ENCODE measurements at places on chromosomes 6 and 20. TPM values are rescaled to one million over a fixed set of nuclear protein-coding genes. Genes with fewer than 3 reads are reported as not detected.

GPLD1 gene
- 1.0 TPM for total RNA-seq

MEI4 gene
- 0.73 TPM for total RNA-seq

BTN1A1 gene
- not detected for total RNA-seq

PLN gene
- 2,342 TPM for total RNA-seq

RAD21L1 gene
- not detected for total RNA-seq

XKR7 gene
- total RNA-seq, result not detected

TPD52L2 gene
- 69.0 TPM for total RNA-seq

COQ3 gene
- 39.7 TPM for total RNA-seq

SIGLEC1 gene
- 9.6 TPM for total RNA-seq

HLA-DQA2 gene
- 1.6 TPM for total RNA-seq

DEFB115 gene
- not detected for total RNA-seq

SCGN gene
- 1.2 TPM for total RNA-seq

BANF2 gene
- total RNA-seq, result not detected

DPPA5 gene
- not detected for total RNA-seq

TREML4 gene
- not detected for total RNA-seq

NOTCH4 gene
- total RNA-seq, result 22.4 TPM

COX7A2 gene
- total RNA-seq, result 945 TPM

KCNQ5 gene
- total RNA-seq, result not detected

NKAIN2 gene
- total RNA-seq, result 0.22 TPM

UST gene
- 3.9 TPM for total RNA-seq

PPIL6 gene
- total RNA-seq, result 5.5 TPM

PKHD1 gene
- not detected for total RNA-seq

GRM4 gene
- not detected for total RNA-seq

MUCL3 gene
- total RNA-seq, result not detected

SLC22A1 gene
- total RNA-seq, result 0.35 TPM

C20orf202 gene
- 0.35 TPM for total RNA-seq

OR2J3 gene
- total RNA-seq, result not detected

CRISP3 gene
- not detected for total RNA-seq

ADISSP gene
- 11.3 TPM for total RNA-seq

NTSR1 gene
- not detected for total RNA-seq

GJA10 gene
- total RNA-seq, result not detected

TSPYL4 gene
- 26.0 TPM for total RNA-seq

BMP6 gene
- 2.6 TPM for total RNA-seq

RIPOR3 gene
- 8.1 TPM for total RNA-seq

SLC17A2 gene
- not detected for total RNA-seq

ZC2HC1B gene
- total RNA-seq, result not detected

MLIP gene
- 403 TPM for total RNA-seq

HCK gene
- 4.9 TPM for total RNA-seq

C6orf141 gene
- total RNA-seq, result not detected

ERVFRD-1 gene
- 0.05 TPM for total RNA-seq

STK4 gene
- 8.9 TPM for total RNA-seq

VTA1 gene
- 36.0 TPM for total RNA-seq

PLEKHG1 gene
- 7.3 TPM for total RNA-seq

DNMT3B gene
- total RNA-seq, result 0.22 TPM

MPIG6B gene
- 0.13 TPM for total RNA-seq

PRL gene
- total RNA-seq, result not detected

OLIG3 gene
- not detected for total RNA-seq

LINC00237 gene
- total RNA-seq, result not detected

SLC22A2 gene
- not detected for total RNA-seq

AIF1 gene
- 17.7 TPM for total RNA-seq

SAMD3 gene
- total RNA-seq, result 0.19 TPM

THBS2 gene
- total RNA-seq, result 8.6 TPM

OR12D3 gene
- not detected for total RNA-seq

PCK1 gene
- total RNA-seq, result 2.3 TPM

CD109 gene
- 6.7 TPM for total RNA-seq

Measured in Right ventricle myocardium superior (tissue), 1 donor.